ENCODE measurements at places on chromosomes 2 and 18. TPM values are rescaled to one million over a fixed set of nuclear protein-coding genes. Genes with fewer than 3 reads are reported as not detected.

- peak; percentile 51 for DNase-seq
Observed at GRCh38 chr2:138787053-138787666, 7.0 kb upstream of the NXPH2 start.

GRCh38 chr18:9594823-9595596, 19.3 kb downstream of the PPP4R1 start:
- peak; percentile 17 for DNase-seq

- no peak for DNase-seq
Observed at GRCh38 chr2:112642966-112643365, 2.8 kb upstream of the SLC20A1 start.

DNA sequence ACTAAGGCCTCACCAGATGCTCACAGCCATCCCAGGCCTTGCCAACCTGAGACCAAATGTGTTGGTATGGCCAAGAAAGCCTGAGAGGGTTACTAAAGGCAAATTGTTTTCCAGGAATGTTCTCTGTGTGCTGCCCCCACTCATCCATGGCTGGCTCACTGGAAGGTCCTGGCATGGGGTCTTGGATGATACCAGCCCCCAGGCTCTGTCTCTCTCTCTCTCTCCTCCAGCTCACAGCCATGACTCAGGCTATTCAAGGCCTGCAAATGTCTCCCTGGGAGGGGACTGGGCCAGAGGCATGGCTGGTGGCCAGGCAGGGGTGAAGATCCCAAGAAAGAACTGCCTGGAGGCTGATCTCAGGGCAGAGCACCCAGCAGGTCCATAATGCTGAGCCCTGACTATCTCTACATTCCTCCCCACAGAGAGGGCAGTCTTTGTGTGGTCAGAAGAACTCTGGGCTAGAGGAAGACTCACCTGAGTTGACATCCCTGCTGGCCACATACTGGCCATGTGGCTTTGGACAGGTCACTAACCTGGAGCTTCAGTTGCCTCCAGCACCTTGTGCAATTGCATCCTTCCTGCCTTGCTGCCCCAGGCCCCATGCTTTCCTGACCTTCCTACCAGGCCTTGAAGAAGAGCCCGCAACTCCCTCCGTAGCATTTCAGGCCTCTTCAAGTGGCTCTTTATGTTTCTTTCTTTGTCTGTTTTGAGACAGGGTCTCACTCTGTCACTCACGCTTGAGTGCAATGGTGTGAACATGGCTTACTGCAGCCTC, 150.4 kb downstream of the ZFP36L2 start:
- DNase-seq, result peak; percentile 78

DNA sequence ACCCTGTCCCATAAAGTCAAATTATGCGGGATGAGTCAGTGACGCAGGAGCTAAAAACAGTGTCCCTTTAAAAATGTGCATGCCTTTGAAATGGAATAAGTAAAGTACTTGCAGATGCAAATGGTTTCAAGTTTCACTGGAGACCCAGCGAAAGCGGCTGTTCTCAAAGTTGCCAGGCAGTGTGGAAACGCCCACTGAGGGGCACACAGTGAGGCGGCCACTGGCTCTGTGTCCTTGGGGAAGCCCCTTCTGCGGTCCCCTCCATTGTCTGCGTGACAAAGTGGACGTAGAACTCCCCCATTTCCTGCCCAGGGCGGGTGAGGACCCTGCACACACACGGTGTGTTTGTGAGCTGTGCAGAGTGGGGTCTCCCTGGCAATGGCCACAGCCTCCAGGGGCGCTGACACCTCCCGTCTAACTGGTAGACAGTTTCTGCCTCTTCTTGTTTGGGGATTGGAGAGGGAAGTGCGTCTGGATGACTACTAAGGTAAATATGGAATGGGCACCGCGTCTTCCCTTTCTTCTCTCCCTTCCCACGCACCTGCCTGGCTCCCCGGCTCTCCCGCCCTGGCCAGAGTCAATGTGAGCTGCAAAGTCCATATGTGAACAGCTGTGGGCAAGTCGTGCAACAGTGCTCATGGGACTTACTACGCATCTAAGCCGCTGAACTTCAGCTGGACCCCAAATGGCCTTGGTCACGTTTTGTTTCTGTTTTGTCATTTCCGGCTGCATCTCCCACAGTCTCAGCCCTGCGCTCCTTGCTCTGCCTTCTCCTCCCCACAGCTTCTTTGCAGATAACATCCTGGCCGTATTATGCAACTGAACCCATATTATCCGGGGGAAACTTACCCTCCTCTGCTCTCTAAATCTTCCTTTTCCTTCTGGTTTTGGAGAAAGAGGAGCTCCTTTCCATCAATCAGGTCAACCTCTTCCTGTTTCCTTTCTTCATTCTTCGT, 33.7 kb upstream of the ZNF516 start:
- peak; percentile 27 for DNase-seq

- peak; percentile 17 for DNase-seq
Observed at GRCh38 chr2:54855434-54855833, 132.0 kb downstream of the EML6 start.

GALNT14 gene
- 4.6 TPM for total RNA-seq

GRCh38 chr2:42050703-42051542, 3.1 kb downstream of the PKDCC start:
- DNase-seq, result no peak

GRCh38 chr2:179561702-179562101, 297.1 kb upstream of the SESTD1 start:
- no peak for DNase-seq

- DNase-seq, result peak; percentile 57
Observed at GRCh38 chr18:33755931-33756560, 178.0 kb downstream of the ASXL3 start.

CRIM1 gene
- 185 TPM for total RNA-seq

DNA sequence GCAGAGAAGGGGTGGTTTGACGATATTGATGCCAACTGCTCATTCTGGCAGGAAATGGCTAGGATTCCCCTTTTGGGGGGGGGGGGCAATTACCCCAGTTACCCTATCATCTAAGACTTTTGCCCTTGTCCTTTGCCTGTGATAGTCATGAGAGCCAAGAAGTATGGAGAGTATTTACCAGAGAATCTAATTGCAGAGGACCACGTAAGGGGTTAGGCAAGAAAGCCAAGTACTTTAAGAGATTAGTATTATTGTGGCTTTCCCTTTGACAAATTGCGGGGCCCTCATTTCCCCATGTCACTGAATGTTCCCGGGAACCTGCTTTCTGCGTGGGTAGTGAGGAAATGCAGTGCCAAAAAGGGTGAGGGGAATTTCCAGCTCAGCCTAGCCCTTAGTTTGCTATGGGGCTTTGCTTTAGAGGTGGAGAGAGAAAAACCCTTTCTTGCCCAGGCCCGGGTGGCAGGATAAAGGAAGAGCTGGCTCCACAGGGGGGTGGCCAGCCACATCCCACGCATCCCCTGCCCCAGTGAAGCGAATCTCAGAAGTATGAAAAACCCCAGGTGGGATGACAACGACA, 1.5 kb downstream of the AQP4 start:
- no peak for DNase-seq

GRCh38 chr2:86632672-86633071, 9.0 kb upstream of the RNF103 start:
- no peak for DNase-seq

PRKAG3 gene
- not detected for total RNA-seq

DNA sequence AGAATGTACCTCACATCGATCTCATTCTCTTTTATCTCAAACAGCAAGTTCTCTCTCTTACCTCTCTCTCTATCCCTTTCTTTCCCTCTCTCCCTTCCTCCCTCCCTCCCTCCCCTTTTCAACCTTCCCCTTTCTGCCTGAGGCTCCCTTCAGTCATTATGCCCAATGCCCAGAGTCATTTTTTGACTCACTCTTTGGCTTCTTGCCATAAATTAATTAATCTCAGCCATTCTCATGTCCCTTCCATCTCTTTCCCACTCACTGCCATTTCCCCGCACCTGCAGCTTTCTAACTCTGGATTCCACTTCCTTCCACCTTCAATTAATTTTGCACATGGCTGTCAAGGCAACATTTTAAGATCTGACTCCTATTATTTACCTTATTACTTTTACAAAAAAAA, 60.1 kb downstream of the EVA1A start:
- DNase-seq, result peak; percentile 24

- DNase-seq, result no peak
Observed at GRCh38 chr18:11817229-11817628, 34.0 kb upstream of the CHMP1B start.

GRCh38 chr2:169771021-169771420, 27.6 kb upstream of the SSB start:
- DNase-seq, result no peak

KCNG2 gene
- not detected for total RNA-seq

DNA sequence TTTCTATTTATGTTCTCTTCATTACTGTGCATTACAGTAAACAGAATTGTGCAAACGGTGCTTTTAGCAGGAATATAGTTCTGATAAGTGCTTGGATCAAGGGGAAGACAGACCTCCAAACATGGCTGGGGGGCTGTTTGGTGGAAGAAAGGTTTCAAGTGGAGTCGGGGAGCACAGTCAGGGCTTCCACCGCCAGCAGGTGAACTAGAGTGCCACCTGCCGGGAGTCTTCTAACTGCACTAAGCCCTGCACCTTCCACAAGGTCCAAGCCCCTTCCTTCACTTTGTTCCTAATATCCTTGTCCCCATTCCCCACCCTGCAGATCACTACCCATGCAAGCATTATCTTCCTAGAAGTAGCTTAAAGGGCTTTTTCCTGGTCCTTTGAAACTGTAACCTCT, 11.1 kb downstream of the ONECUT2 start:
- peak; percentile 45 for DNase-seq

LIMS3 gene
- 1.5 TPM for total RNA-seq

NLRC4 gene
- total RNA-seq, result 0.27 TPM

DNA sequence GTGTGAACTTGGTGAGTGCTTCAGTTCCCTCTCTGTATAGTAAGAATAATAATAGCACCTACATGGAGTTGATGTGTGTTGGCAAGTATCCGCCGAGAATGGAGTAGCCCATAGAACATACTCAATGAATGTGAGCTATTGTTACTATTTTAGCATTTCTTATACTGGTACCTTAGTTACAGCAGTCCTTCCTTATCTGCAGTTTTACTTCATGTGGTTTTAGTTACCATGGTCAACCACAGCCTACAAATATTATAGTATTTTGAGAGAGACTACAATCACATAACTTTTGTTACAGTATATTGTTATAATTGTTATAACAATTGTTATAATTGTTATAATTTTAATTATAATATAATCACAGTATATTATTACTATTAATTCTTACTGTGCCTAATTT, 152.5 kb upstream of the RASGRP3 start:
- no peak for DNase-seq

DNA sequence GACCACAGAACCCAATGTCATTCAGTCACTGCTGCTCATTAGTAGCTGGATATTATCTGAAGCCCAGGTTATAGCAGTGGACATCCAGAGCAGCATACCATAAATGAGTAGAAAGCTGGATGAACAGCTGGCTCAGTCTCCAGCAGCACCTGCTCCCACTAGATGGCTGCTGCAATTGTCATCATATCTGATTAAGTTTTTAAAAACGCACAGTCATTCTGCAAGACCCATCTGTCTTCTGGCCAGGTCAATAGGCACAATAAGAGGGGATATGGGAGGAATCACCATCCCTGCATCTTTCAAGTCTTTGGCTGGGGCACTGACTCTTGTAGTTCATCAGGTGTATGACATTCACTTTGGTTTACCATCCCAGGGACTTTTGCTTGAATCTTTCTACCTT, 55.1 kb upstream of the XDH start:
- DNase-seq, result no peak

PIAS2 gene
- 22.8 TPM for total RNA-seq

DNA sequence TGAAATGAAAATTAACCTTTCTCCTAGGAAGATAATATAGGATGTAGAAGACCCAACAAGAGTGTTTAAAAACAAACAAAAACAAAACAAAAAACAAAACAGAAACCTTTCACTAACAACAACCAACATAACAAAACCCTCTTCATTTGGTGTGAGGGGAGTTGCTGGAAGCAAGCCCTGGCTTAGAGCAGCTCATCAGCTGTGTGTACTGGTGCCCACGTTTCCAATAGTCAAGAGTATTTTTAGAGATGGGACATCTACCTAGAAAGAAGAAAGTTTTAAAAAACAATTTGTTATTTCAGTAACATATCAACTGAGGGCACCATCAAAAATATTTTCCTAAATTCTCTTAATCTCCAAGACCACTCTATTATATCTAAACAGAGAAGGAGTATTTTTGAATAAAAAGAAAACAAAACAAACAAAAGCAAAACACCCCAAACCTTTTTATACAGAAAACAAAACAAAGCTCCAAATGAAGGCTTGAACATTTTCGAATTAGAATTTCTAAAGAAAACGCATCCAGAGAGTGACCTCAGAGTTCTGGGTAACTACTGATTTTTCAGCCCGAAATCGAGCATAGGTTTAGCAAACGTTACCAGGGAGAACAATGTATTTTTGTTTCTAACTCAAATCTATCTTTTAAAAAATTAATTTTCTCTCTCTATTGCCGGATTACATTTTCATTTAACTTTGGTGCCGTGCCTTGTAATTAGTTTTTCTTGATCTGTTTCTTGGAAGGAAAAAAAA, 134.6 kb downstream of the INSIG2 start:
- no peak for DNase-seq

DNA sequence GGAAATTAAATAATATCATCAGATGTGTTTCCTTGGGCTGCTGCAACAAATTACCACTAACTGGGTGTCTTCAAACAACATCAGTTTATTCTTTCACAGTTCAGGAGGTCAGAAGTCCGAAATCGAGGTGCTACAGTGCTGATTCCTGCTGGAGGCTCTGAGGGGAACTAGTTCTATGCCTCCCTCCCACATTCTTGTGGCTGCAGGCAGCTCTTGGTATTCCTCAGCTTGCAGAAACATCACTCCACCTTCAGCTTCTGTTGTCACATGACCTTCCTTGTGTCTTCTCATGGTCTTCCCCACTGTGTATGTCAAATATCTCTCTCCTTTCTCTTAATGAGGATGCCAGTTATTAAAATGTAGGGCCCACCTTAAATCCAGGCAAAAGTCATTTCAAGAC, 29.3 kb upstream of the DCC start:
- no peak for DNase-seq

DNA sequence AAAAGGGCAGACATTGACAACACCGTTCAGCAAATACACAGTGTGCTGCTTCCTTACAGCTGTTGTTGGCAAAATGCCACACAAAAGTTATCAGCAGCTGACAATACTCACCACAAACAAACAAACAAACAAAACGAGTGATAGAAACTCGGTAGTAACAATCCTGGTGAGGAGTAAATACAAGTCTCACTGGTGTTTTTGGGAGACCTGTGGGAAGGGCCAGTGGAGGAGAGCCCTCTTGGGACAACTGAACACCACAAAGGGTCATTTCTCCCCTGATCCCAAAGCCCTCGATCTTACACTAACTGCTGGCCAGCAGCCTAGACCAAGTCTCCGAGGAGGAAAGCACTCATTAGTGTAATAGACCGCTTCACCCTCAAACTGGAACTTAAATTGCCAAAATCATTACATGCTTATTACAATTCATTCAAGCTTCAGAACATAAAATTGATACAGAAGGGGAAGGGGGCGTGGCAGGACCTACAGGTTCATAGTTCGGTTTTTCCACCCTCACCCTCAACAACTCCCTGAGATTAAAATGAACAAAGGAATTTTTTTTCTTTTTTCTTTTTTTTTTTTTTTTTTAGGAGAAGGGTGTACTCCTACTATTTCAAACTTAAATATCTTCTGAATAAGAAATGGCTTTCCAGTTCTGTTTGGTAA, 5.0 kb downstream of the AP1S3 start:
- no peak for DNase-seq
